ENCODE measurements at places on chromosomes 4 and X.

DNA sequence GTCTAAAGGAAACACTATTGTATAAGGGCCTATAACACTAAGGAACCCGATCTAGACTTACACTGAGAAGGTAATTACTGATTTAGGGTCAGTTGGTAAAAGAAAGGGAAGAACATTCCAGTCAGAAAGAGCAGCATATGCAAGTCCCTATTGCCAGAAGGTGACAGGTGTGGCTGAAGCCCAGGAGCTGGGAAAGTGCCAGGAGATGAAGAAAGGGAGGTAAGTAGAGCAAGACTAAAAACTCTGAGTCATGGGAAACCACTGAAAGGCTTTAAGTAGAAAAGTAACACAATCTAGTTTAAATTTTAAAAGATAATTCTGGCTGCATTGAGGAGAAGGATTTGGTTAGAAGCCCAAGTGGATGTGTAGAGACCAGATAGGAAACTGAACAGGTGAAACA lies 77.7 kb upstream of the INTU start:
- DNase-seq = no peak

GRCh38 chr4:74117024-74117534 lies 18.1 kb upstream of the CXCL2 start:
- DNase-seq = peak; percentile 38

- DNase-seq = no peak
Observed at GRCh38 chrX:123803331-123803983, 56.4 kb upstream of the XIAP start.

- no peak for DNase-seq
Observed at GRCh38 chr4:113625902-113626301, 135.6 kb downstream of the CAMK2D start.

DNA sequence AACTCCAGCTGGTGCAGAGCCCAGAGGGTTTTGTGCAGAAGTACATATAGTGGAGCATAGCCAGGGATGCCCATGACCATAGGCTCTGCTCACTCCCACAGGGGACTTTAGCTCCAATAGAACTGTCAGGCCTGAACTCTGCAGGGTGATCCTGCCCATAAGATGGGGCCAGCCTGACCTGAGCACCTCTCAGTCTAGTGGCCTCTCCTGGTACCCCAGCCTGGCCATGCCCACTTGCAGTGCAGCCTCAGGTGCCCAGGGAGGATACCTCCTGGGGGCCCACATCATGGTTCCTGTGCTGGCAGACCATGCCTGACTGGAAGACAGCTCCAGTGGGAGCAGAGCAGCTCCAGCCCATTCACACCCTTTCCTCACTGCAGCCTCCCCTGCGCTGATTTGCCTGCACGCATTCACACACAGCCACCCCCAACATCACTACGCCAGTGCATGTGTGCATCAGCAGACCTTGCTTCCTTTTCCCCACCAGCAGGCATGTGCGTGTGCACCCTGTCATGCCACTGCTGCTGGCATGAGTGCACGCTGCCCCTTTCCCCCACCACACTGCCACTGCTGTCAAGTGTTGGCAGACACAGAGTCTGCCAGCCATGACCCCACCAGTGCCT lies 53.0 kb upstream of the MMAA start:
- DNase-seq = peak; percentile 5

DNA sequence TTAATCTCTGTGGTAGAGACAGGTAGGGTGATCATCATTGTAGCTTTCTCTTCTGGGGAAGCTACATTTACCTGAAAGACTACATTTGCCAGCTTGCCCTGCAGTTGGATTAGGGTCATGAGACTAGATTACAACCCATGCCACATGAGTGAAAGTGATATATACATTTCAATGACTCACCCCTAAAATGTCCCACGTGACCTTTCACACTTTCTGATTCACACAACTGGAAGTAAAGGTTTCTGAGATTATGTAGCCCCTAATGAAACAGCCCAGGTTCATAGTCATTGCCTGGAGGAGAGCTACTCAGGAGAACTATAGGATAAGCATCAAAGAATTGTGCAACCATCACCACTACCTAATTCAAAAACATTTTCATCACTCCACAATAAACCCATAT lies 17.8 kb downstream of the PDCL2 start:
- no peak for DNase-seq

GRCh38 chr4:143404555-143404954 lies 67.9 kb downstream of the GAB1 start:
- no peak for DNase-seq

- peak; percentile 20 for DNase-seq
Observed at GRCh38 chr4:42954963-42955669, 62.6 kb downstream of the GRXCR1 start.

GRCh38 chr4:8210010-8210409 lies 10.9 kb downstream of the SH3TC1 start:
- DNase-seq = no peak

GRCh38 chr4:17283832-17284231 lies 228.1 kb downstream of the QDPR start:
- no peak for DNase-seq

DNA sequence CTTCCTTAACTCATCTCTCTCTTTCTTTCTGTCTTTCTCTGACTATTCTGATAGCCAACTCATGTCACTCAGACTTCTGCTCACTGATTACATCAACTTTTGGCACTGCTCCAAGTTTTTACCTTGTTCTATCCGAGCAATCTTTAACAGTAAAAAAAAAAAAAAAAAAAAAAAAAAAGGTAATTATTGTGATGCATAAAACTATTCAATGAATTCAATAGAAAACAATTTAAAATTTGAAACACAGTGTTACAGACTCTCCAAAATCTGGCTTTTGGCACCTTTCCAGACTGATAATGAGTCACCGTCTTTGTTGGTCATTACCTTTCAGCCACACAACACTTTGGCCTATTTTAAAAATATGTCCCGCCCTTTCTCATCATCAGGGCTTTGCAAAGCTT lies 229.5 kb downstream of the GALNTL6 start:
- DNase-seq = no peak

DNA sequence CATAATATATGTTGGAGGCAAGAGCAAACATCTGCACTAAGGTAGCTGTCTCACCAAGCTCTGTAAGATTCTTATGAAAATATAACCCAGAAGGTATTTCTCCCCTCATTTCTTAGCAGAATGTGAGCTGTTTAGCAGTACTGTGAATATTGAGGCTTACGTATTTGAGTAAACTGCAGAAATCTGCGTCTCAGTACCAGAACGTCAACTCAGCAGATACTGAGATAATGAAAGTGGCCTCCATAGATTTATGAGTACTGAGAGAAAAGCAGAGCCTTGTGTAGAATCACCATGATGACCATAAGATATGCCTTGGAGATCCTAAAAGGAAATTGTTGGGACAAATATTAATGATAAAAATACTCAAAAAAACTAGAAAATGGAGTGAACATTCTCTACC lies 296.7 kb upstream of the TECRL start:
- no peak for DNase-seq

- DNase-seq = no peak
Observed at GRCh38 chr4:54277691-54278090, 48.6 kb downstream of the PDGFRA start.

GRCh38 chr4:74884266-74884665 lies 48.6 kb upstream of the PARM1 start:
- DNase-seq = no peak

DNA sequence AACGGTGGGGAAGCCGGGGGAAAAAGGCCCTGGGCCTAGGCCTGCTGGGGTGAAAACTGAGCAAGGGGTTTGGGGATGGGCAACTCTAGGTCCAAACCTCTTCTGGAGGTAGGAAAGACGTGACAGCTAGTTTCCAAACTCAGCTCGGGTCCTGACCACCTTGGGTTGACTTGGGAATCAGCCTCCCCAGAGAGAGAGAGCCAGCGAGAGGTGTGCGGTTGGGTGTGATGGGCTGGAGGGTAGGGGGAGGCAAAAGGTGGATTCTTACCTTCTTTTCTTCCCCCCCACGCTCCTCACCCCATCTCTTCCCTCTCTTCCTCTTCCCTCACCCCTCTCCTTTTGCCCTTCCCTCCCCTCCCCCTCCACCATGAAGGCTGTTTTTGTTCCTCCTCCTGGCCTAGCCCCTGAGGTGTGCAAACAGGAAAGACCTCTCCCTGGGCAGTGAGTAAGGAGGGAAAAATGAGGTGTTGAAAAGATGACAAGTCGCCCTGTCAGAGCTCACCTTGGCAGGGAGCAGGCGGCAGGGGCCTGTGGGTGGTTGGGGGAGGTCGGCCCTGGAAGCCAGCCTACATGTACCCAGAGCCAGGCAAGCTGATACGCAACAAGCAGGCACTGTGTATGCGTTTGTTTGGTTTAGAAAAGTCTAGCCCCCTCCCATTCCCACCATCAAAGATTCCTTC lies 14.8 kb downstream of the PJA1 start:
- no peak for DNase-seq

DNA sequence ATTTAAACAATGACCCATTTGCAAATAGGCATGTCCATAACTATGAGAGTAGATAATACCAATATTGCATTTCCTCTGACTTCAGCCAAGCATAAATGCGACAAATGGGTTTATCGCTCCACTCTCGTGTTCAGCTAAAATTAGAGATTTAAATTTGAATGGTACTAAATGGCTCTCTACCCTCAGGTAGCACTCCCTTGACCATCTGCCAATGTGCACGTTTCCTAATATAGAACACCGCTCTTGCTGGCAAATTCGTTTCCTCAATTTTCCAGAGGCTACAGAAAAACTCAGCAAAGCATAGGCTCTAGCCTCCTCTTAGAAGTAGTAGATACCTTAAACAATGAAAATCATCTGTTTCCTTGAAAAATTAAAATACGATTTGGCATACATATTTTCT lies 251.6 kb downstream of the ADGRA3 start:
- no peak for DNase-seq

DNA sequence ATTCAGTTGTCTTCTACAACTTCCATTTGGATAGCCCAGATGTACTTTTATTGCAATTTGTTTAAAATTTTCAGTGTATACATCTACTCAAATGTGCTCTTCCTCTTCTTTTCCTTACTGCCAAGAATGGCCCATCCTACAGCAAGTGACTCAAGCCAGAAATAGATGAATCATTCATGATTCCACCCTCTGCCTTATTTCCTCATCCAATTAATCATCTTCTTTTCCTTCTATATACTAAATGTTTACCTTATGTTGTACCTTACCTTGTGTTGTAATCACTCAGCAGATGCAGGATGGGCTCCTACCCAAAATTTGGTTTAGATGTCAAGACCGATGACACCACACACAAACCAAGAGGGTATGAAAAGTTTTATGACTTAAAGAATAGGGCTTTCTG lies 437.8 kb downstream of the GRXCR1 start:
- DNase-seq = no peak

DNA sequence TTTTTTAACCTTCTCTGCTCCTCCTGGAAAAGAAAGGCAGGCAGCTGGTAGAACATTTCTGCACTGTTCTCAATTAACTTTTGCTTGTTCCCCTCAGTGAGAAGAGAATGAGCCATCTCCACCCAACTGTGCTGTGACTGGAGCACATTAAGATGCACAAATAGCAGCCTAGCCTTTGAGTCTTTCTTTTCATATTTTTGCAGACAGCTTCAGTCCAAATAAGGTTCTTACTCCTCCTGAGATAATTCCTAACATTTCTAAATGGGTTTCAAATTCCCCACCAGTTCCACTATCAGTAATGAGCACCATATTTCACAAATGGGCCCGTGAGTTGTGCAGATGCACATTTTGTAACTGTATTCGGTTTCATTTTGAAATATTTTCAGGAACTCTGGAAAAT lies 118.6 kb downstream of the SPCS3 start:
- no peak for DNase-seq

DNA sequence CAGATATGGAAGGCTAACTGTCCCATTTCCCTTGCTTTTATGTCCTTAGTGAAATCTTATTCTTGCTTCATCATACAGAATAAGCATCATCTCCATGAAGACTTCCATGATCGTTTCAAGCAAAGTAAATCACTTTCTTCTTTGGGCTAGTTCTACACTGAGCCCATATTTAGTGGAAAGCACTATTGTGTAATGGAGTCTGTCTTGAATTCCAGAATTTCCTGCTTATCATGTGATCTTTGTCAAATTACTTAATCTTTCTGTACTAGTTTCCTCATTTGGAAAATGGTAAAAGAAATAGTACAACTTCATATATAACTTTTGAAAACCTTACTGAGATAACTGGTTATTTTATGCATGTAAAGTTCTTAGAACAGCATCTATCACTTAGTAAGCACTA lies 7.6 kb downstream of the ANAPC10 start:
- no peak for DNase-seq

DNA sequence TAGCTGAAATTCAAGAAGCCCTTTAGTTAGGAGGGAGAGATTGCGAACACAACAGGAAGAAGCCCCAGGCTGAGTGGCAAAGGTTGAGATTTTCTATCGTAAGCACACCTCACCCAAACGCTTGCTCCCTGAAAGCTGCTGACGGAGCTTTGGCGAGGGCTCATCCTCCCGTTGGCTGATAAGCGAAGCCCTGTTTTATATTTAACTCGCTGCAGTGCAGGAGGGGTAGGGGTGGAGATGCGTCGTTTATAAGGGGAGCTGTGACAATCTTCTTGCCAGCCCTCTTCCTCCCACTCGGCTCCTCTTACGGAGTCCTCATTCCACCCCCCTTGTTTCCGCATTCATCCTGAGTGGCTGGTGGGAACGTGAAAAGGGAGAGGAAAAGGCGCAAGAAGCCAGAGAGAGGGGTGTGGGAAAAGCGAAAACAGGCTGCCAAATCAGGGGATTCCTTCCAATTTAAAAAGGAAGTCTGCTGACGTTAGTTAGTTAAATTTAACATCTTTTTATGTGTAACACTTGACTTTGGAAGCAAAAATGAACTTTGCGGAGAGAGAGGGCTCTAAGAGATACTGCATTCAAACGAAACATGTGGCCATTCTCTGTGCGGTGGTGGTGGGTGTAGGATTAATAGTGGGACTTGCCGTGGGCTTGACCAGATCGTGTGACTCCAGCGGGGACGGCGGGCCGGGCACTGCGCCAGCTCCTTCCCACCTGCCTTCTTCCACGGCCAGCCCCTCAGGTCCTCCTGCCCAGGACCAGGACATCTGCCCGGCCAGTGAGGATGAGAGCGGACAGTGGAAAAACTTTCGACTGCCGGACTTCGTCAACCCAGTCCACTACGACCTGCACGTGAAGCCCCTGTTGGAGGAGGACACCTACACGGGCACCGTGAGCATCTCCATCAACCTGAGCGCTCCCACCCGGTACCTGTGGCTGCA lies at the start of gene ENPEP:
TSS of gene ENPEP (plus strand) at position 275 of the 938 bp plus-strand sequence. CDS start at position 535, 260 bp downstream.
- peak; percentile 35 for DNase-seq

GRCh38 chr4:87451537-87451936 lies 29.2 kb downstream of the NUDT9 start:
- DNase-seq = no peak

DNA sequence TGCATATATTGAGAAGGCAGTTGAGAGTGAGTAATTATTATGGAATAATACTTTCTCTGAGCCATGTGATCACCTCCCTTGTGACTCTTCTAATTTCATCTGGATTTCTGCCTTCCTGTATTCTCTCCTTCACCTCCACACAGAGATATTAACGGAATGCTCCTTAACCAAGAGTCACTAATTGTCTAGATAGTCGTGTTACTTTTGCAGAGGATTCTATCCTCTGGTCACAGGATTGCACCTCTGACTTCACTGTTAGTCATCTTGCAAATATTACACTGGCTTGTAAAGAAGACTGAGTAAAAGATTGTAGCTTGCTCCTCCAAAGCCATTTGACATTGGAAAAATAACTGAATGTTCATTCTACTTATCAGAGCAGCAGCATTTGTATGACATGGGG lies 160.9 kb downstream of the SH2D1A start:
- no peak for DNase-seq
